Renal cortex interstitium (tissue), 15 donors: ENCODE measurements at places on chromosomes 3 and 15.

DNA sequence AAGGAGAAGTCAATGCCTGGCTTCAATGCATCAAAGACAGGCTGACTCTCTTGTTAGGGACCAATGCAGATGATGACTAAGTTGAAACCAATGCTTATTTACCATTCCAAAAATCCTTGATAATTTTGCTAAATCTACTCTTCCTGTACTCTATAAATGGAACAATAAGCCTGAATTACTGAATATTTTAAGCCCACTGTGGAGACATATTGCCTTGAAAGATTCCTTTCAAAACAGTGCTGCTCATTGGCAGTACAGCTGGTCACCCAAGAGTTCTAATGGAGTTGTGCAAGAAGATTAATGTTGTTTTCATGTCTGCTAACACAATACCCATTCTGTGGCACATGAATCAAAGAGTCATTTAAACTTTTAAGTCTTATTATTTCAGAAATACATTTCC is 181.0 kb upstream of the CBLB start:
- DNase-seq = no peak

DNA sequence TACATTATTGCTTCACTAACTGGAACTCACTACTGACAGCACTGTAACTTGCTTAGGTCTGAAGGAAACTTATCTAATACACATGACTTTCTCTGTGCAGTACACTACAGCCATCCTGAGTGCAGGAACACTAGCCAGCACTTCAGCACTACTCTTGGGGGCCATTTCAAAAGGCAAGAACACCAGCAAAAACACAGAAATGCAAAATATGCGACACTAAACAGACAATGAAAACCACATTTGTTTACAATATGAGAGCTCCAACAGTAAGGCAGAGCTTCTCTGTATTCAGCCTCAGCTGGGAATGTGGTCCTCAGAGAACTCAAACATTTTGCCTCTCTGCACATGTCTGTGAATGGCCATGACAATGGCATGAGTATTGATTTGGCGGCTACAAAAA is 109.6 kb downstream of the ARRDC4 start:
- no peak for DNase-seq

DNA sequence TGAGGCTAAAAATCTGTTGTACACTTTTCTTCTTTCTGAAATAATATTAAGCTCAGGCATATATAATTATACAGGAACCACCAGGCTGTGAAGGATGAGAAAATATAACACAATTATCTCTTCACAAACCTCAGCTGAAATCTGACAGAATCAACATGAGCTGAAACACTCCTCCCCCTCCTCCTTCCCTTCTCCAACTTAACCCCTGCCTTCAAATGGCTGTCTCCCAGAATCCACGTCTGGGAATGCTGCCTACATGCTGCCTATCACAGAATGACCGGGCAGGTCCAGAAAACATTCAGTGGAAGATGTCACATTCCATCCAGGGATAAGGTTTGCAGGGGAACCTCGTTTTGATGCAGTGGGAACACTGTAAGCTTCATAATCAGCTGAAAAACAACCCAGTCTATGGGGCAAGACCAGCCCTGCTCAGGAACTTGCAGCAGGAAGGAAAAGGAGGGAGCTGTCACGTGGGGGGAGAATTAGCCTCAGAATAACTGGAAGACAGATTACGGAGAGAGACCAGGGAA is 44.0 kb upstream of the SEMA6D start:
- DNase-seq = no peak

DNA sequence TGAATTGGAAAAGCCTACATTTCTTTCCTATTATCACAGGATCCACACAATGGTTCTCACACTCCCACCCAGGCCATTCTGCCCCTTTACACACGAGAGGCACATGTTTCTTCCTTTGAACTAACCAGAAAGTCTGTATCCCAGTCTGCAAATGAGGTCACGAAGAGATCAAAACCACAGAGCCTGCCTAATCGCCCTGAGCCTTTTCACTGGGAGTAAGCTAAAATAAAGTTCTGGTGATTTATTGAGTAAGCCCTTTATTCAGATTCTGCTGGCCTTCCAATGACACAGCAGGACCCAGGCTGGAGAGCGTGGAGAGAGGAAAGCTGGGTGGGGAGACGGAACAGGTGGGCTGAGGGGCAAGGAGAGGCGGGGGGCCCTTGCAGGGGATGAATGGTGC is 78.7 kb downstream of the ATP1B3 start:
- DNase-seq = no peak

DNA sequence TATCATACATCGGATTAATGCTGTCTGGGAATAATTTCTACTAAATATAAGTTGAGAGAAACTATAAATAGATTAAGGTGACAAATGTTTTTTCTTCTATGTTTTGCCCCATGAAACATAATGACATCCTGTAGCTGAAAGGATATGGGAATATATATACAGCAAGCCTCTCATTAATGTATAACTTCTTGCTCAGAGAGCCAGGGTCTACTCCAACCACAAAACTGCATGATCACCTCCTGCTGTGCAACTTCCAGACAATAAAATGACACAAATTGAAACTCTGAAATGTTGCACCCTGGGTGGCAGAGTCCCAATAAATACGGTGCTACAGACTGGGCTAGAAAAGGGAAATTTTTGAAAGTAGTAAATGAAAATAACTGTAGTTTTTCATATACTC is 571.9 kb upstream of the CBLB start:
- DNase-seq = no peak

GRCh38 chr3:117035745-117036144 is 326.2 kb downstream of the TUSC7 start:
- no peak for DNase-seq
